Thyroid gland (tissue), 4 donors: ENCODE measurements at places on chromosomes 2 and 18. TPM values are rescaled to one million over a fixed set of nuclear protein-coding genes. Genes with fewer than 3 reads are reported as not detected.
A peak's percentile ranks its signal among the peaks of the same experiment; 100 is the strongest.

GRCh38 chr2:175463589-175464310 lies 282.2 kb upstream of the ATP5MC3 start:
- H3K4me3 ChIP-seq: no peak overlapping the region
- no peaks in the 10 kb centered on the region for H3K27me3 ChIP-seq
- no peaks in the 10 kb centered on the region for H3K4me1 ChIP-seq

- H3K27ac ChIP-seq: peak overlapping the region; percentile 21
- peak; percentile 71 for DNase-seq
- peaks cover 63% of the 10 kb centered on the region for H3K4me1 ChIP-seq
- H3K27me3 ChIP-seq: no peaks in the 10 kb centered on the region
- no peaks in the 10 kb centered on the region for H3K36me3 ChIP-seq
Measured at GRCh38 chr2:207937253-207937652, 88.1 kb downstream of the PLEKHM3 start.

- H3K36me3 ChIP-seq: no peaks in the 10 kb centered on the region
- no peak overlapping the region for H3K27ac ChIP-seq
- no peak for DNase-seq
- H3K4me1 ChIP-seq: no peaks in the 10 kb centered on the region
- no peaks in the 10 kb centered on the region for H3K27me3 ChIP-seq
- no peak overlapping the region for H3K4me3 ChIP-seq
Measured at GRCh38 chr2:40016151-40016885, 237.3 kb upstream of the THUMPD2 start.

The QPCT gene
- total RNA-seq: 3.2 TPM

The CD8B2 gene
- not detected for total RNA-seq

GRCh38 chr2:24577481-24577880 lies 86.4 kb downstream of the NCOA1 start:
- H3K27ac ChIP-seq: no peak overlapping the region
- no peaks in the 10 kb centered on the region for H3K36me3 ChIP-seq
- H3K4me1 ChIP-seq: peaks cover 9% of the 10 kb centered on the region
- DNase-seq: no peak
- no peaks in the 10 kb centered on the region for H3K27me3 ChIP-seq
- no peak overlapping the region for H3K4me3 ChIP-seq

The TRIM54 gene
- total RNA-seq: 1.6 TPM

GRCh38 chr2:54952425-54952824 lies 97.8 kb downstream of the RTN4 start:
- no peaks in the 10 kb centered on the region for H3K36me3 ChIP-seq
- H3K4me3 ChIP-seq: no peak overlapping the region
- no peak overlapping the region for H3K27ac ChIP-seq
- H3K27me3 ChIP-seq: no peaks in the 10 kb centered on the region

The MSTN gene
- total RNA-seq: 0.29 TPM

- H3K4me3 ChIP-seq: no peak overlapping the region
- H3K27me3 ChIP-seq: no peaks in the 10 kb centered on the region
- H3K27ac ChIP-seq: no peak overlapping the region
Measured at GRCh38 chr2:128503399-128504245, 185.0 kb upstream of the HS6ST1 start.

The CCDC74A gene
- total RNA-seq: 21.6 TPM

DNA sequence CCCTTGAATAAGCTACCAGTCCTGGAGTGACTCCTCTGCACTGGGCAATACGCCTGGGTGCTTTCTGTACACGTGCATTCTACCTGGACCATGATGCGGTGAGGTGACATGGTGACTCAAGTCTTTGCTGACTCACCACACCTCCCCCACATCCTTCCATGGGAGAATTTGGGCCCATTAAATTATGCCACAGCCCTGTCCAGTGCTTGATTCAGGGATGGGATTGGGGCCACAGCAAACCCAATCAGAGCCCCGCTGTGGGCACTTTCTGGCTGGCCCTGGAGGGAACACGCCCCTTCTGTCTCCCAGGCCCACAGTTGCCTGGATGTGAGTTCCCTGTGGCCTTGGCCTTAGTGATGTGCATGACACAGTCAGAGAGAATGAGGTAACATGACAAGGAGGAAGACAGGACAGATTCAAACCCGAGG lies 86.9 kb downstream of the LRRC30 start:
- no peaks in the 10 kb centered on the region for H3K36me3 ChIP-seq
- no peak overlapping the region for H3K4me3 ChIP-seq

DNA sequence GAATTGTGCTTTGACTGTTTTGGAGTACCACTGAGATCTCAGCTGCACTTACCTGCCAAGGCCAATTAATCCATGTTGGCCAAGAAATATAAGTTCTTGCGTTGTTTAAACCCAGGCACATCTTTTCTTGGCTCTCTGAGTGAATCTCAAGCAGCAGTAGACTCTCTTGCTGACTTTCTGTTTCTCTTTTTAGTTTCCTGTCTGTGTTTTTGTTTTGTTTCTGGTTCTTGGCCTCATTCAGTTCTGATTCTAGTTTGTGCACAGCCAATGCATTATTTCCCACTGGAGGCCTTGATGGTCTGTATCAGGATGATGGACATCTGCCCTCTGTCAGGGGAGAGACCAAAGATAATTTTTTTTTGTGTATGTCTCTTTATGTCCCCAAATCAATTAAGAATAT lies 379.4 kb downstream of the CDH2 start:
- no peak for DNase-seq
- no peak overlapping the region for H3K27ac ChIP-seq
- H3K4me3 ChIP-seq: no peak overlapping the region
- H3K4me1 ChIP-seq: no peaks in the 10 kb centered on the region
- no peaks in the 10 kb centered on the region for H3K27me3 ChIP-seq

The C2orf80 gene
- not detected for total RNA-seq

The TEX44 gene
- total RNA-seq: not detected

DNA sequence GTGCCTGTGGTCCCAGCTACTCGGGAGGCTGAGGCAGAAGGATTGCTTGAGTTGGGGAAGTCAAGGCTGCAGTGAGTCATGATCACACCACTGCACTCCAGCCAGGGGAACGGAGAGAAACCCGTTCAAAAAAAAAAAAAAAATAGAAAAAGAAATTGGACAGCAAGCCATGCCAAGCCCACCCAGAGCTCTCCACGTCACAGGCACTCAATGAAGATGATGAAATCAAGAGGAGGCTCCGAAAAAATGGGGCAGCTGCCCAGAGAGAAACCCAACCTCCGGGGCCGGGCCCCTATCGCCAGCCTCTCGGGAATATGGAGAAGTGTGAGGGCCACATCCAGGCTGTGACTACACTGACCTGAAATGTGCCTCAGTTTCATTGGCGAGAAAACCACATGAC lies 40.0 kb downstream of the BIN1 start:
- H3K27ac ChIP-seq: peak overlapping the region; percentile 64
- no peak for DNase-seq
- H3K27me3 ChIP-seq: no peaks in the 10 kb centered on the region
- no peak overlapping the region for H3K4me3 ChIP-seq
- peaks cover 40% of the 10 kb centered on the region for H3K4me1 ChIP-seq

- DNase-seq: no peak
- no peak overlapping the region for H3K27ac ChIP-seq
- no peaks in the 10 kb centered on the region for H3K36me3 ChIP-seq
- H3K27me3 ChIP-seq: no peaks in the 10 kb centered on the region
- H3K4me1 ChIP-seq: no peaks in the 10 kb centered on the region
Measured at GRCh38 chr2:212392043-212392442, 146.6 kb downstream of the ERBB4 start.
